NCI-H1092 (cell line): ENCODE measurements at places on chromosomes 16 and 17.
A peak's percentile ranks its signal among the peaks of the same experiment; 100 is the strongest.

GRCh38 chr17:39700148-39700987 lies 504 bp downstream of the ERBB2 start:
- DNase-seq, result no peak

- DNase-seq, result no peak
Measured at GRCh38 chr16:27759967-27760788, 210.2 kb downstream of the KATNIP start.

GRCh38 chr17:19904924-19905323 lies 37.2 kb upstream of the ULK2 start:
- no peak for DNase-seq

- no peak for DNase-seq
Measured at GRCh38 chr16:78290395-78290794, 190.9 kb downstream of the WWOX start.

- no peak for DNase-seq
Measured at GRCh38 chr17:11240041-11240840, 772 bp upstream of the SHISA6 start.

DNA sequence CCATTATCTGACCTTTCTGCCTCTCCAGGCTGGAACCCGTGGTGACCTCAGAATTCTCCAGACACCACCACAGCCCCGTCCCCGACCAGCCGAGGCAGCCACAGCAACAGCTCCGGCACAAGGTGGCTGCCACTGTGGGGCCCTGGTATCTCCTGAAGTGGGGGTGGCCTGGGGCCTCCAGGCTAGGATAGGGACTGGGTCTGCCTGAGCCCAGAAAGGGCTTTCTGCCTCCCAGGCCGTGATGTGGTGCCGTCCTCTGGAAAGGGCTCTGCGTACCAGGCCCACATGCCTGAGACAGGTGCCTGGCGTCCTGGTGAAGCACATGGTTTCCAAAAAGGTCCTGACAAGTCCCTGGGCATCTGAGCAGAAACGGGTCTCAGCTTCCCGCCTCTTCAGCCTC lies 17.1 kb downstream of the FLYWCH1 start:
- no peak for DNase-seq

DNA sequence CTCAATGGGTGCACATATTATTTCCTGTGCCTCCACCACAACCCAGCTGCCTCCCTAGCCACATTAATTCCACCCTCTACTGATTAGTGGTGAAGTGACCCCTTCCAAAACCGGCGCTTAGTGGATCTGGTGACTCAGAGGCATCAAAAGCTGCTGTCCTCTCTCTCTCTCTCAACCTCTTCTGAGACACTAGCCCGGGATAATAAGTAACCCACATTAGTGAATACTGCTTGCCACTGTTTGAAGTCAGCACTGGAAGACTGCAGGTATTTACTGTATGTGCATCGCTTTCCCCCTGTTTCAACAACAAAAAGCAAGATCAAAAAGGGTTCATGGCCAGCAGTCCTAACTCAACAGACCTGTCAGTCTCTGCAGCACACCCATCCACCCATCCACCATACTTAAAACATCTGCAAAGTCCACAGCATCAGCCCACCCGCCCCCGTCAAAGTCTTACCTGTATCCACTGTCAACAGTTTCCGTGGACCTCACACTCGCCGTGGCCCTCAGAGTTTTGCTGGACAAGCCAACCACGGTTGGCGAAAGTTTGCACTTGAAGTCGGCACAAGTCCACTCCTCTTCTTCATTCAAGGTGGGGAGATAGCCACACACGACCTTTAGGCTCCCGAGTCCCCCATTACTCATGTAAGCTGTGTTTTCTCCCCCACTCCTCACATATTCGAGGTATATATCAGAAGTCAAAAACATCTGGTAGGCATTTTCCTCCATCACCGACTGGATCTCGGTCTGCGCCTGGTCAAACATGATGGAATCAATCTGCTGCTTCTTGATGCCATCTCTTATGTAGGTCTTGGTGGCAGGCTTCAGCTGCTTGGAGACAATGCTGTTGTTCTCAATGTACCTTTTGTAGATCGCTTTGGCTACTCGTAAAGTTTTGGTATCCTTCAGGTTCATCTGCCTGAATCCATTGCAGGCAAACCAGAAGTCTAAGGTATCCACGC lies 3.8 kb downstream of the AXIN2 start:
- no peak for DNase-seq

- DNase-seq, result no peak
Measured at GRCh38 chr16:30942426-30942806, 6.5 kb upstream of the ORAI3 start.

GRCh38 chr16:85648805-85649204 lies 35.7 kb downstream of the GSE1 start:
- DNase-seq, result no peak

GRCh38 chr16:68884401-68884800 lies 41.1 kb downstream of the TANGO6 start:
- DNase-seq, result no peak

DNA sequence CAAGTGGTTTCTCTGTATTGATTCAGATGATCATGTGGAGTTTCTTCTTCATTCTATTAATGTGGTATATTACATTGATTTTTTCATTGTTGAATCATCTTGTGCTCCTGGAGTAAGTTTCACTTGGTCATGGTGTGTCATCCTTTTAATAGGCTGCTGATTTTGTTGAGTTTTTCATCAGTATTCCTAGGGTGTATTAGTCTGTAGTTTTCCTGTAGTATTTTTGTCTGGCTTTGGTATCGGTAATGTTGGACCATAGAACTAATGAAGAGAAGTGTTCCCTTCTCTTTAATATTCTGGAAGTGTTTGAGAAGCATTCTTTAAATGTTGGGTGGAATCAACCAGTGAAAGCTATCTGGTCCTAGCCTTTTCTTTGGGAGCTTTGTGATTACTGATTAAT lies 99.0 kb downstream of the OMG start:
- DNase-seq, result no peak

- DNase-seq, result no peak
Measured at GRCh38 chr16:82655720-82656490, 29.1 kb downstream of the CDH13 start.

DNA sequence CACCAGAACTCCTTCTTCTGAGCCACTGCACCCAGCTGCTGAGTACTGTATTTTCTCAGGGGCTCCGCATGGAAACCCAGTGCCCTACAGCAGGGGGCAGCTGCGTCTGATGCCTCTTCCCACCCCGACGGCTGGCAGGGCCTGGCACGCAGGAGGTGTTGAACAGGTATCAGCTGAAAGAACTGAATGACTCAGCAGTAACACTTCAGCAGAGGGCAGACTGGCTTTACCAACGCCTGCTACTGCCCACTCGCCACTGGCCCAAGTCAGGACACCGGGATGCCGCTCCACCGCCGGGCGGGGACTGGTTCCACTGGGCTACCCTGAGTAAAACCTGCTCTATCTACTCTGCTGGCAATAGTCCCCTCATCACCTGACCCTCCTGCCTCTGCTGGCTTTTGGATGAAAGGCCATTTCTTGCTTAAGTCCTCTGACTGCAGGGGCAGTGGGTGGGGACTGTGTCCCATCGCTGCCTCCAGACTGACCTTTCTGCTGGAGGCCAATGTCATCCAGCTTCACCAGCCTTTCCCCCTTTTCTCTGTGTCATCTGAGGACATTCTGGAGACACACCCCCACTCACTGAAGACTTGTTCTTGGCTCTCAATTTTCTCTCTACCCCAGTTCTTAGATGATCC lies 100.4 kb upstream of the FA2H start:
- no peak for DNase-seq

DNA sequence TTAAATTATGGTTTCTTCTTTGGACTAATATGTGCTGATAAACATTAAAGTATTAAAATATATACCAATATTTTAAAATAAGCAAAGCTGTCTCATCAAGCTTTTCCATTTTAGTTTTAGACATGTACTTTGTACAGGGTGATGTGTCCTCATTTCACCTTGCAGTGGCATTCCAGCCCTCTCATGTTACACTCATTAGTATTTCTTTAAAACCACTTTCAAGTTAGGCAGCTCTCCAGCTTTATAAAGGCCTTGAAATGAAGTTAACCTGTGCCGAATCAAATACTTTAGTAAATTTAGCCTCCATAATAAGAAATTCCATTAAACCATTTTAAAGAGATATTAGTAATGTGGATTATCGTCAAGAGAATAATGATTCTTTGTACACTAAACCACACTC lies 107.6 kb upstream of the HLF start:
- no peak for DNase-seq

DNA sequence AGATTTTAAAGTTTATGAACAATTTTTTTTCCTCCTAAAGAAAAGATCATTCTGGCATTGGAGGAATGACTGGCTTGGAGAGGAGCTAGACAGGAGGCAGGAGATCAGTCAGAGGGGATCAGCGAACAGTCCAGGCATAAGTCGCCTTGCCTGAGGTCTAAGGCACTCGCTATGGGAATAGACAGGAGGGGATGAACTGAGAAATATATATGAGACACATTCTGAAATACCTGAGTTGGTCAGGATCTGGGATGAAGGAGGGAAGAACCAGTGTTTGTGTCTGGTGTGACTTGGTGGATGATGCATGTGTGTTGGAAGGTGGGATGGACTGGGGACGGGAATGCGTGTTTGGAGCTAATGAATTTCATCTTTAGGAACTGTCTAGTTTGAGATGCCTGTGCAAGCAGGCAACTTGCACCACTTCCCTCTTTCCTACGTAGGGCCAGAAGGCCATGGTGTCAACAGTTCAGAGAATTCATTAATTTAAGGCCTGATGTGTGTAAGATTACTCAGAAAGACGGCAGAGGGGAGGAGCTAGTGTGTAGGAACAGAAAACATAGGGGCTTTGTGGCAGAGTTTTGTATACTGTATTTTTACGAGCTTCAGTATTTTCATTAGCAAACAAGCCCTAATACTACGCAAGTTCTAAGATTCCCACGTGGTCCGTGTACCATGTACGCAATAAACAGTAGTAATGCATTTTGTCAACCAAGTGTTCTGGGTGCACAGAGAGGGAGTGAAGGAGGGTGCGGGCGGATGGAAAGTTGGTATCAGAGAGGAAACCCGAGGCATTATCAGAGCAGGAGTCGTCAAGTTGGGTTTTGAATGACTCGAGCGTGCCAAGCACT lies 825 bp downstream of the HEATR6 start:
- DNase-seq, result no peak

DNA sequence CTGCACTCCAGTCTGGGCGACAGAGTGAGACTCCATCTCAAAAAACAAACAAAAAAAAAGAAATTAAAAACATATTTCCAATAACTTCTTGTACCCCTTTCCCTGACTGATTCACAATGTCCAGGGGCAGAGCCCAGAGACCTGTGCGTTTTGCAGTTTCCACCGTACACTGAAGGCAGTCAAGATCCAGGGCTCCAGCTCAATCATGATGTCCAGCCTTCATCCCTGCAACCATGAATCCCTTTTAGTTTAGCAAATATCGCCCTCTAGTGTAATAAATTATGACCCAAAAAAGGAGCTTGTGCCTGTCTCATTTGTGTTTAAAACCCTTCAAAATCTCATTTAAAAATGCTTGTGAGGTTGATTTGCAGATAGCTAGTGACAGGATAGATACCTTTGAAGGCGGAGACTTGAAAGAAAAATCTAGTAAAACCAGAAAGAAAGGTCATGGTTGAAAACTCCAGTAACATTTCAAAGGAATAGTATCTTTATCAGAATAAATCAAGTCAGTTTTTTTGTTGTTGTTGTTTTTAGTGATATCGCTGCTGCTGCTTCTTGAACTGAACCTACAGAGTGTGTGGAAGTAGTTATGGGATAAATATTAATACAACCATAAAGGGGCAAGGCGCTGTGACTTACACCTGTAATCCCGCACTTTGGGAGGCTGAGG lies 3.7 kb upstream of the ERN1 start:
- DNase-seq, result peak; percentile 52

GRCh38 chr17:5516060-5516792 lies 29.9 kb downstream of the MIS12 start:
- no peak for DNase-seq

GRCh38 chr17:59558953-59559352 lies 6.5 kb upstream of the DHX40 start:
- DNase-seq, result no peak

GRCh38 chr17:37816950-37817349 lies 72.1 kb upstream of the HNF1B start:
- DNase-seq, result no peak

GRCh38 chr16:4270595-4270994 lies 2.2 kb downstream of the TFAP4 start:
- no peak for DNase-seq
